Stimulated activated CD4-positive, alpha-beta T cell treated with anti-CD3 and anti-CD28 coated beads, TNF-alpha, amount 100 ng/mL, for 48 hours (primary cell): ENCODE measurements at places on chromosomes 3 and 15.

DNA sequence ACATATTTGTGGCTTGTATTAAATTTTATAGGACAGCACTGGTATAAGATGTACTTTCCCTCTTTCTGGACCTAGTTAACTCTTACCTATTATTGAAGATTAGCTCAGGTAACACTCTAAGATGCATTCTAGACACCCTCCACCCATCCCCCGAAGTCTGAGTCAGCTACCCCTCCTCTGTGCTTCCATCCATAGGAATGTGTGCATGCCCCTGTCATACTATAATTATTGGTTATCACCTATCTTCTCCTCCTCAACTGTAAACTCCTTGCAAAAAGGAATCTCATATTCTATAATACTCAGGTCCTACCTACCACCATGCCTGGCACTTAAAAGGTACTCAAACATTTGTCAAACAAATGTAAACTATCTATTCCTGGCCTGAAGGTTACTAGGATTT, 3.0 kb downstream of the PEAK1 start:
- DNase-seq, result no peak

GRCh38 chr3:190746986-190747385, 115.5 kb downstream of the GMNC start:
- DNase-seq, result no peak

- DNase-seq, result no peak
Observed at GRCh38 chr3:150378301-150378748, 29.8 kb upstream of the TSC22D2 start.

DNA sequence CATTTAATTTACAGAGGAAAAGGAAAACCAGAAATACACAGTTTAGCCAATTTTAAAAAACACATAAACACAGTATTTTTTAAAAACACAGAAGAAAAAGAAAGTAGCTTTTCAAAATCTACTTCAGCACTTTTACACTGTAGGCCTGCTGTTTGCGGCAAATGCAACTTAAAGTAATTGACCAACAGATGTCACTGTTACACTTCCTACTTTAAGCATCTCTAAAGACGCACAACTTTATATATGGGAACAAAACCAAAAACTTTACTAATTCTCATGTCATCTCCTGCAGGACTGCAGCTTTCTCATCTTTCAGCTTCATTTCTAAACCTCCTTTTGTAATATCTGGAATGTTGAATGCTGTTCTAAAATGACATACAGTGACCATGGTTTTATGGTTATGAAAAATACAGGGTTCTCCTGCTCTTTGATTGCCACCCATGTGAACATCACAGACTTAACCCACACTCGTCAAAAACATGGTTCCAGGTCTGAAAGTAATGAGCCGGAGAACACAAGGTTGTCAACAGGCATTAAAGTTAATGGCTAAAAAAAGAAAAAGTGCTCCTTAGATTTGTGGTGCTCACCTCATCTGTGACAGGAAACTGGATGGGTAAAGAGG, 107.9 kb downstream of the FMN1 start:
- no peak for DNase-seq

- DNase-seq, result no peak
Observed at GRCh38 chr3:20320489-20320888, 134.5 kb upstream of the SGO1 start.

DNA sequence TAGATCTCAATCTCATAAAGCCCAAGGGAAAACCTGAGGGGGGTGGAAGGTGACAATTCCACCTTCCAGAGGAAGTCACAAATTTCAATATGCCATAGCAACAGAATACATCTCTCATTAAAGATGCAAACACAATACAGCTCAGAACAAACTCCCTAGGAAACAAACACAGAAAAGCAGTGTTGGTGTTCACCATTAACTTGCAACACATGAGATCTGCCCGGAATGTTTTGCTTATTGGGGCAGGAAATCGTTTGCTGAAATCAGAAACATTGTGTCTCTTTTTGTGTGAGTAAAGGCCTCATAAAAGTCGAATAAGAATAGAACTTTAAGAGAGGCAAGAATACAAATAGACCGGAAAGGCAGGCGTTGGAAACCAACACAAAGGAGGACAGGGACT, 5.8 kb upstream of the RYR3 start:
- no peak for DNase-seq

DNA sequence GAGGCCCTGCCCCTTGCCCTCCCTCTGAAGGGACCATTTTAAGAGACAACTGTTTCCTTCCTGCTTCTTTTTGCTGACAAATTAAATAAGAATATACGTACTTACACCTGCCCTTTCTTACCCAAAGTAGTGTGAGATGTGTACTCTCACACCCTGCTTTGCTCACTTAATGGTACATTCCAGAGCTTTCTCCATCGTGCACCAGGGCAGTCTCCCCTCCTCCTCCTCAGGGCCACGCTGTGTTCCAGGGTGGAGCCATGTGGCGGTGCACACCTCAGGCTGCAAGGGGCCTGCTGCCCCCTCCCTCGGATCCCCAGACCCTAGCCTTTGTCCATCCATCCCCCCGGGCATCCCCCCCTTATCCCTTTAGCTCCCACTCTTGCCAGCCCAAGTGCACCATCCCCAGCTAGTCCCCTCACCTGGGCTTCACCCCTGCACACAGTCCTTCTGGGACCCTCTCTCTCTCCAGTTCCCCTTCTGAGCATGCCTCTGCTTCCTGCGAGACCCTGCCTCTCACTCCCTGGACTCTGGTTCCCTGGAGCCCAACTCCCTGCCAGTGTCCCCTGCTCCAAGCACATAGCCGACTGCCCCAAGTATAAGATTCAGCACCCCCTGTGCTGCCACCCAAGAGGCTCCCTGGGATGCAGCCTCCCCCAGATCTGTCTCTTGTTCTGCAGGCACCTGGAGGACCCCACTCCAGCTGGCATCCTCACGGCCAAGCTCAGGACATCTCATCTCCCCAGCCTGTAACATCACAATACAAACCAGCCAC, 89.5 kb upstream of the IQSEC1 start:
- no peak for DNase-seq

- DNase-seq, result no peak
Observed at GRCh38 chr15:42048080-42048820, 27.4 kb upstream of the PLA2G4E start.

- no peak for DNase-seq
Observed at GRCh38 chr15:49855917-49856637, 235.2 kb downstream of the DTWD1 start.
